Activated naive CD8-positive, alpha-beta T cell treated with anti-CD3 and anti-CD28 coated beads for 36 hours (primary cell): ENCODE measurements at places on chromosomes 1 and 21. TPM values are rescaled to one million over a fixed set of nuclear protein-coding genes. Genes with fewer than 3 reads are reported as not detected.

DNA sequence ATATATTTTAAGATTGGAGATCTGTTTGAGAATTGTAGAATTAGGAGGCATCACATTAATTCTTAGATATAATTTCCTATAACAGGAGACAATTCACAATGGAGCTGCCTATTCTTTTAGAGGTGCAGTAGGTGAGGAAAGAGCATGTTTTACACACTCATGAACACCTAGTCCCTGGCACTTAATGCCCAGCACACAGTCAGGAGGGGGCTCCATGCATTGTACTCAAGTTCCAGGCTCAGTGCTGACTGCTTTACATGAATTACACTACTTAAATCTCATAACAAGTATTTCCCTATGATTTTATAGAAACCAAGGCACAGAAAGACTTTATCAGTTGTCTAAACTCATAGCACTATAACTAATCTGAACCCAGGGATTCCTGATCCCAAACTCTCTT, 360 bp upstream of the GBP3 start:
- no peak for DNase-seq
- H3K27ac ChIP-seq = peak overlapping the region; percentile 88
- H3K4me1 ChIP-seq = peaks cover 43% of the 10 kb centered on the region
- H3K27me3 ChIP-seq = no peaks in the 10 kb centered on the region
- H3K36me3 ChIP-seq = peaks cover 34% of the 10 kb centered on the region

DNA sequence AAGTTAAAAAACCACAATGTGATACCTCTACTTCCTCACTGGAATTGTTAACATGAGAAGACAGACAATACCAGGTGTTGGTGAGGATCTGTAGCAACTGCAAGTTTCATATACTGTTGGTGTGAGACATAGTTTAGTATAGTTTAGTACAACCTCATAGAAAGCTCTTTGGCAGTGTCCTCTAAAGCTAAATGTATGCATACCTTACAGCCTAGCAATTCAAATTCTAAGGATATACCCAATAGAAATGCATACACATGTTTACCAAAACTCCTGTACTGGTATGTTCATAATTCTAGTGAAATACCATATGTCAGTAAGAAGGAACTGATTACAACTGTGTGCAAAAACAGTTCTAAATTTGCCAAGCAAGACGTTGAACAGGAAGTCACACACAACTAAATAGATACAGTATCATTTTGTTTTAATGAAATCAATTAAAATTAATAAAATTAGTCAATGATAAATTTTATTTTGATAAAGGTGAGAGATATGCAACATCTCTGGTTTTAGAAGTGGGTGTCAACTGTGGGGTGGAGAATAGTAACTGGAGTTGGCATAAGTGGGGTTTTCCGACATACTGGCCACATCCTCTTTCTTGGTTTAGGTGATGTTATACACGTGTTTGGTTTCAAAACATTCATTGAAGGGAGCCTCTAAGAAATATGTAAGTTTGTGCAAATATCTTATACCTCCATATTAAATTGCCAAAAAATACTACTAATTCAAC, 450.7 kb downstream of the PTPRC start:
- peak overlapping the region; percentile 71 for H3K27ac ChIP-seq
- no peaks in the 10 kb centered on the region for H3K27me3 ChIP-seq
- H3K4me3 ChIP-seq = no peak overlapping the region
- peaks cover under 1% of the 10 kb centered on the region for H3K36me3 ChIP-seq
- H3K4me1 ChIP-seq = peaks cover 19% of the 10 kb centered on the region
- peak; percentile 29 for DNase-seq

GRCh38 chr1:34925730-34926129, 3.7 kb downstream of the DLGAP3 start:
- H3K27me3 ChIP-seq = peaks cover 81% of the 10 kb centered on the region
- H3K36me3 ChIP-seq = peaks cover 2% of the 10 kb centered on the region
- peaks cover 7% of the 10 kb centered on the region for H3K4me1 ChIP-seq
- DNase-seq = no peak
- H3K4me3 ChIP-seq = no peak overlapping the region
- H3K27ac ChIP-seq = no peak overlapping the region

- H3K36me3 ChIP-seq = peaks cover 13% of the 10 kb centered on the region
- no peak for DNase-seq
- peaks cover 96% of the 10 kb centered on the region for H3K4me1 ChIP-seq
- H3K27me3 ChIP-seq = peaks cover 5% of the 10 kb centered on the region
- peak overlapping the region; percentile 89 for H3K27ac ChIP-seq
Observed at GRCh38 chr21:35046263-35046624, 2.9 kb downstream of the RUNX1 start.

- no peak overlapping the region for H3K4me3 ChIP-seq
- H3K36me3 ChIP-seq = no peaks in the 10 kb centered on the region
- no peaks in the 10 kb centered on the region for H3K4me1 ChIP-seq
- no peaks in the 10 kb centered on the region for H3K27me3 ChIP-seq
- no peak for DNase-seq
- H3K27ac ChIP-seq = no peak overlapping the region
Observed at GRCh38 chr21:45499970-45500577, 42.2 kb downstream of the SLC19A1 start.

- H3K27me3 ChIP-seq = no peaks in the 10 kb centered on the region
- no peak overlapping the region for H3K27ac ChIP-seq
- H3K36me3 ChIP-seq = no peaks in the 10 kb centered on the region
- H3K4me1 ChIP-seq = peaks cover 2% of the 10 kb centered on the region
- DNase-seq = no peak
Observed at GRCh38 chr1:178933709-178934490, 63.0 kb upstream of the ANGPTL1 start.

DNA sequence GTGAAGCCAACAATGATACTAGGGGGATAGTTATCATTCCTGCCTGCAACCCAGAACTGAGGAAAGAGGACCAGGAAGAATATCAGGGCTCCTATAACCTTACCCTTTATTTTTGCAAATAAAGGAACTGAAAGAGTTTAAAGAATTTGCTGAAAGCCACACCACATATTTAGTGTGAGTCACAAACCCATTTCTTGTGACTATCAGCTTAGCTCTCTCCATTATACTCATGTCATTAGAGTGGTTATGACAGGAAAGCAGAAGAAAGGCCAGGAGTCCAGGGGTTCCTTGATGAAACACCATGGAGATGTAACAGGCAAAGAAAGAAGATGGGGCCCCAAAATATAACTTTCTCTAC, 141.1 kb upstream of the SAMSN1 start:
- DNase-seq = no peak
- peaks cover 17% of the 10 kb centered on the region for H3K36me3 ChIP-seq
- H3K27ac ChIP-seq = no peak overlapping the region
- H3K4me1 ChIP-seq = peaks cover 51% of the 10 kb centered on the region
- no peak overlapping the region for H3K4me3 ChIP-seq
- H3K27me3 ChIP-seq = no peaks in the 10 kb centered on the region

- peaks cover 30% of the 10 kb centered on the region for H3K4me1 ChIP-seq
- no peaks in the 10 kb centered on the region for H3K27me3 ChIP-seq
- H3K27ac ChIP-seq = no peak overlapping the region
- no peak for DNase-seq
- no peak overlapping the region for H3K4me3 ChIP-seq
Observed at GRCh38 chr1:243415663-243416408, 160.0 kb downstream of the SDCCAG8 start.

DNA sequence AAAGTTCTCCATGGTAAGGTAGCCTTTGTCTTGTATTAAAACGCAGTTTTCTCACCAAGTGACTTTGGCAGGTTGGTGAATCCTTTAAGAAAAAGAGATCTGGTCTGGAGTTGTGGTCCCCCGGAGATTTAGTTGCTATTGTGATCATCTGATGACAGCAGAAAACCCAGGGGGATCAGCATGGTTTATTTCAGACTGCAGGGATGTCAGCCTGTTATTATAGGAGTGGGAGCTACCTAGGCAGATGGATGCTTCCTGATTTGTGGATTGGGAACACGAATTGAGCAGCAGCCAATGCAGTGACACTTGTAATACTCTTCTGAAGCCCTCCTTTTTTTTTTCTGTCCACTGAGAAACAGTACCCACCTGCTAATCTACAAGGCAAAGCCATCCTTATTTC, 150.2 kb downstream of the ST6GALNAC3 start:
- H3K4me1 ChIP-seq = peaks cover 22% of the 10 kb centered on the region
- no peak for DNase-seq
- H3K27ac ChIP-seq = no peak overlapping the region

- H3K36me3 ChIP-seq = peaks cover 1% of the 10 kb centered on the region
- no peaks in the 10 kb centered on the region for H3K27me3 ChIP-seq
- H3K4me3 ChIP-seq = no peak overlapping the region
Observed at GRCh38 chr1:44270686-44271628, 57.7 kb downstream of the DMAP1 start.

DNA sequence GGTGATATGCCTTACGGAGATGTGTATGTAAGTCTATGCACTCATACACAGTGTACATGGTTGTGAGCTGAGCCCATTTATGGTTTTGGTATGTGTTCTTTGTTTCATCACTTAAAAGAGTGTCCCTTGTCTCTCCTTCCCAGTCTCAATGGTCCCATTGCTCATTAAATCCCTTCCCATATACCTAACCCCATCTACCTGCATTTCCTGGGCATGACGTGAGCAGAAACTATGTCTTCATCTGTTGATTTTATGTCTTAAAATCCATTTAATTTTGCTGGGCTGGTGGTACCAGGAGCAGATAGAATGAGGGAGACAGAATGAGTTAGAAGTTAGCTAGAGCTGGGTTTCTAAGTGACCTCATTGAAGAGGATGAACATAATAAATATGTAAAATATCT, 44.8 kb downstream of the ADAMTS1 start:
- no peaks in the 10 kb centered on the region for H3K36me3 ChIP-seq
- H3K27ac ChIP-seq = no peak overlapping the region
- H3K4me1 ChIP-seq = no peaks in the 10 kb centered on the region
- peaks cover 18% of the 10 kb centered on the region for H3K27me3 ChIP-seq
- no peak for DNase-seq

DNA sequence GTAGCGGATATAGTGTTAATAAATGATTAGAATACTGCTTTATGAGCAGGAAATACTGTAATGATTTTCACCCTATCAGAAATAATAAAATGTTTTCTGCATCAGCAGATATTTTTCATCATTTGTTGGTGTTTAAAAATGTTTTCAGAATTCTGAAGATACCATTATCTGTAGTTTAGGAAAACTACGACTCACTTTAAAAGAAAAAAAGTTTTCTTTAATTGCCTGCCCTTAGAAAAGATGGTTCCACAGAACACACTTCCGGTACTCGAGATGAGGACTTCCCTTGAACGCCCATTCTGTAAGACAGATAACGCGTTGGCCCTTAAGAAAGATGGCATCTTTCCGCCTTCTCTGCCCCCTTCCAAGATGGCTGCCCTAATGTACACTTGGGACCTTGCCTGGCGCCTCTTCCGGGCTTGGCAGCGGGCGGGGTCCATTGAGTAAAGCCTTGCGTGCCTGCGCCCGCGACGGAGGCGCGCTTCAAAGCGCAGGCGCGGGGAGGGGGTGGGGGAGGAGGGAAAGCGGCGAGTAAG, at the start of gene SZRD1:
Gene SZRD1 (plus strand): TSS at position 521 of the 536 bp plus-strand sequence. CDS start 16 bp downstream, outside the sequence.
- peak; percentile 95 for DNase-seq
- H3K4me1 ChIP-seq = peaks cover 31% of the 10 kb centered on the region
- peak within 1 kb of the TSS; percentile 94 for H3K4me3 ChIP-seq
- H3K27ac ChIP-seq = peak within 1 kb of the TSS; percentile 99

DNA sequence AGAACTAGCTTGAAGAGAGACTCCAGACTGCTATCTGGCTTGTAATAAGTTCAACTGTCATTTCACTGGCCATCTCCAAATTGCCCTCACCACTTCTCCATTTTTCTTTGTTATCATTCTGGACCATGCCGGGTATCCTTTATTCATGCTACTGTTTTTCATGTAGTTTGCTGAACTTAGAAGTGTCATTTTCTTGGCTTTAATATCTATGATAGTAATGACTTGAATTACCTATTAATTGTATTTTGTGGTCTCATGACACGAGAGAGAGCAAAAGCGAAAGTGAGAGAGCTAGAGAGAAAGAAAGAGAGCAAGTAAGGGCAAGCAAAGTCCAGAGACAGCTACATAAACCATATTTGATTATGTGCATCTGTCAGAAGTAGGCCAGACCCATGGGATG, 184.9 kb upstream of the ATP1B1 start:
- no peak overlapping the region for H3K4me3 ChIP-seq
- peaks cover 1% of the 10 kb centered on the region for H3K36me3 ChIP-seq
- peaks cover 6% of the 10 kb centered on the region for H3K4me1 ChIP-seq
- H3K27me3 ChIP-seq = no peaks in the 10 kb centered on the region
- no peak overlapping the region for H3K27ac ChIP-seq
- DNase-seq = no peak

- no peak for DNase-seq
- H3K4me1 ChIP-seq = peaks cover 16% of the 10 kb centered on the region
- H3K4me3 ChIP-seq = no peak overlapping the region
- H3K27me3 ChIP-seq = no peaks in the 10 kb centered on the region
Observed at GRCh38 chr1:67350783-67351182, 43.1 kb downstream of the IL12RB2 start.

GRCh38 chr1:37807555-37808368, at the start of the genes C1orf122 and YRDC:
Gene C1orf122, plus strand, starts transcription at chr1:37807790. Its CDS starts 615 bp downstream, at chr1:37808405.
Gene YRDC, minus strand, starts transcription at chr1:37808208. Its CDS starts 28 bp downstream, at chr1:37808180.
- peaks cover 50% of the 10 kb centered on the region for H3K36me3 ChIP-seq
- no peaks in the 10 kb centered on the region for H3K27me3 ChIP-seq
- H3K4me1 ChIP-seq = peaks cover 37% of the 10 kb centered on the region
- peak; percentile 93 for DNase-seq
- peak within 1 kb of the TSS; percentile 92 for H3K27ac ChIP-seq

GRCh38 chr1:247440001-247440620, 17.8 kb downstream of the OR2B11 start:
- peaks cover 43% of the 10 kb centered on the region for H3K36me3 ChIP-seq
- no peak overlapping the region for H3K27ac ChIP-seq
- no peaks in the 10 kb centered on the region for H3K27me3 ChIP-seq
- no peak for DNase-seq

DNA sequence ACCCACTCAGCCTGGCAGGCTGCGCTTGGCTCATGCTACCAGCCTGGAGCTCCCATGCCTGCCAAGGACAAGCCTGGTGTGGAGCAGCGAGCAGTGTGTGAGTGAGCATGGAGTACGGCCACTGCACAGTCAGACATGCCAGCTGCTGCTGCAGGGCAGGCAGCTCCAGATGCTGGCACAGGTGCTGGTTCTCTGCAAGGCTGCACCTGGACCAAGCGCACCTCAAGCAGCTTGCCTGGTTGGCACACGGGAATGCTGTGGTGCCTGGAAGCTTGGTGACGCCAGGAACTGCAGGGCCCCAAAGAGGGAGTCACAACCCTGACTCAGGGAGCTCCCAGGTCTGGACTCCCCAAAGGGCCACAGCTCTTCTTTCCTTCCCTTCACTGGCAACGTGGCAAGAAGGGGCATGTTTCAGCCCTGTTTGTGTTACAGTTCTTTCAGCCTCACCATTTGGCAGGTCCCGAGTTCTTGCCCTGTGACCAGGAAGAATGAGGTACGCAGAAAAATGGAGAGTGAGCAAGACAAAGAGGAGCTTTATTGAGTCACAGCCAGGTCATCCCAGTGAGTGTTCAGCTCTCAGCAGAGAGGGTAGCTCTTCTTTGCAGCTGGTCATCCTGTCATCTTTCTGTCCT, 26.1 kb downstream of the ACOT7 start:
- H3K4me3 ChIP-seq = no peak overlapping the region
- H3K27me3 ChIP-seq = no peaks in the 10 kb centered on the region
- peaks cover 13% of the 10 kb centered on the region for H3K36me3 ChIP-seq

NIBAN1 gene
- 7.9 TPM for total RNA-seq

PANK4 gene
- 29.8 TPM for total RNA-seq

GBP4 gene
- 78.5 TPM for total RNA-seq

RXFP4 gene
- not detected for total RNA-seq

TMPRSS15 gene
- not detected for total RNA-seq

TTC22 gene
- total RNA-seq = 5.3 TPM

C1orf53 gene
- 0.95 TPM for total RNA-seq

AHCTF1 gene
- total RNA-seq = 52.2 TPM

FAM131C gene
- total RNA-seq = 0.45 TPM

PTGFRN gene
- 8.7 TPM for total RNA-seq
